ENCODE measurements at places on chromosomes 2 and 18.

GRCh38 chr2:86274265-86274917 lies 63.0 kb downstream of the REEP1 start:
- DNase-seq, result no peak

GRCh38 chr18:21327101-21327500 lies 85.1 kb downstream of the GREB1L start:
- DNase-seq, result no peak

DNA sequence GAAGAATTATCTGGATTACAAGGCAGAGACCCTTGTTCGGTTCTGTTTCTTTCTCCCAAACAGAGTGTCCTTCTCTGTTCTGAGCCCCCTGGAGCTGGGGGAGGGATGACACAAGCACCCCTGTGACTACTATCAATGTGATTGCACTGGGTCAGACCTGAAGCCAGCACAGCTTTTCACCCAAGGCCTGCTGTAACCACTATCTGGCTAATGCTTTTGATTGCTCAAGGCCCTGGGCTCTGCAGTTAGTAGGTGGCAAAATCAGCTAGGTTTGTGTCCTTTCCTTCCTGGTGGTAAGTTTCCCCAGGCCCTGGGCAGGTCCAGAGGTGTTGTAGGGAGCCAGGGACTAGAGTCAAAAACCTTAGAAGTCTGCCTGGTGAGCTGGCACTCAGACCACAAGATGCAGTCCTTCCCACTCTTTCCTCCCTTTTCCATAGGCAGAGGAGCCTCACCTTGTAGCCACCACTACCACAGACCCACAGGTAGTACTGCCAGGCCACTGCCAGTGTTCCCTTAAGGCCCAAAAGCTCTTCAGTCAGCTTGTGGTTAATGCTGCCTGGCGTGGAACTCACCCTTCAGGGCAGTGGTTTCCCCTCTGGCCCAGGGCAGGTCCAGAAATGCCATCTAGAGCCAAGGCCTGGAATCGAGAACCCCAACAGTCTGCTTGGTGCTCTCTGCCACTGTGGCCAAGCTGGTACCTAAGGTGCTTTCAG lies 83.0 kb downstream of the FAM117B start:
- DNase-seq, result no peak

DNA sequence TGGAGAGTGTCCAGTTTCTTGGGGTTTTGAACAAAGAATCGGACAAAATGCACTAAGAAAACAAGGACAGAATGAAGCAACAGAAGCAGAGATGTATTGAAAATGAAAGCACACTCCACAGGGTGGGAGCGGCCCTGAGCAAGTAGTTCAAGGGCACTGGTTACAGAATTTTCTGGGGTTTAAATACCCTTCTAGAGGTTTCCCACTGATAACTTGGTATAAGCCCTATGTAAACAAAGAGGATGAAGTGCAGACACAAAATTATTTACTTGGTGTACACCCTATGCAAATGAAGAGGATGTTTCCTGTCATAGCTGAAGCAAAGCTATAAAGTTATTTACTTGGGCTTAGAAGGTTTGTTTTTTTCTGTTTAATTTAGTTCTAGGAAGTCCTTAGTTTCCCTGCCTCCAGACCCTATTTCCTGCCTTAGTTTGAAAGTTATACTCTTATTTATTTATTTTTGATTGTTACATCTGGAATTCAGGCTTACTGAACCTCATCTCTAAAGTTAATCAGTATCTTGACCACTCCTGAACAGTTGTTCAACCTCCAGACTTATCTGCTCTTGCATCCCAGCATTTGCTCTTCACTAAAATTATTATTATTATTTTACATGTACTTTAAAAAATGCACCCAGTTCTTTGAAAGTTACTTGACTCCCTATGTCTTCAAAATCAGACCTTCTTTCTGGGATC lies 193.5 kb downstream of the SPP2 start:
- DNase-seq, result no peak

- DNase-seq, result no peak
Measured at GRCh38 chr2:98833172-98833916, 102.4 kb upstream of the MGAT4A start.

GRCh38 chr2:204312105-204312504 lies 233.2 kb upstream of the PARD3B start:
- DNase-seq, result no peak

DNA sequence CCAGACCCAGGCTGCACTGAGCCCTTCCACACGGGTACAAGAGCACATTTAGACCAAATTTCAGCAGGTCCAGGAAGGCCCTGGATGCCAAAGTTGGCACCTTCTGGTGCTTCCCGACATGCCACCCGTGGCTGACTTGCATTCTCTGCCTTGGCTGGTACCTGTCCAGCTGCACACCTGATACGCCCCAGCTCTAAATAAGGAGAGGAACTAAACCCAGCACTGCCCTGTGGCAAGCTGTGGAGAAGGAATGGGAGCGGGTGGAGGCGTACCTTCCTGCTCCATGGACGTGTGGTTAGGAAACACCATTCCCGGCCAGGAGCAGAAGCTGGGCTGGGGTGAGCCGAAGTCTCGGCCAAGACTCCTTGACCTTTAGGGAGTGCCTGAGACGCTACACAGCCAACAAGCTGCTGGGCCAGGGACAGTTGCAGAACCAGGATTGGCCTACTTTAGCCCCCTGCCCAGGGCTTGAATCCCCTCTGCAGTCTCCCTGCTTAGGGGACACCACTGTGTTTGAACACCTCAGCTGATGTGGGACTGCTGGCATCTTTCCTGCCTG lies 86.5 kb upstream of the TAF1B start:
- DNase-seq, result no peak

- DNase-seq, result no peak
Measured at GRCh38 chr2:71066856-71067255, 1.6 kb upstream of the NAGK start.

All from Peyer's patch (tissue), 4 donors.